ENCODE measurements at places on chromosomes 5 and 9. TPM values are rescaled to one million over a fixed set of nuclear protein-coding genes. Genes with fewer than 3 reads are reported as not detected.

Gene GHR
- not detected for total RNA-seq

Gene ZNF454
- total RNA-seq, result 2.6 TPM

DNA sequence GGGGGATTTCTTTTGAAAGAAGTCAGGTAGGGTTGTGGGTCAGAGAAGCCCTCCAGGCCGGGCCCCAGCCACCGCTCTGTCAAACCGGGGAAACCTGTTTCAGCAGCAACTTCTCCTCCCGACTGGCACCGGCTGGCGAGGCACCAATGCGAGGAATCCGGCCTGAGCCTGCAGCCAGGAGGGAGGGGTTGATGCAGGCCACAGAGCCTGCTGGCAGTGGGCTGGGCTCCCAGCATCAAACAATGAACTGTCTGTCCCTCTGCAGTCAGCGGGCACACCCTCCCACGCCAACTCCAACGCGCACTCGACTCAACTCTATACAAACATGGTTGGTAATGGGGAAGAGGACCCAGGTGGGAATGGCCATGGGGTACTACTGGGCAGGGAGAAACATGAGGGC, 12.1 kb downstream of the PCDH1 start:
- DNase-seq, result no peak

DNA sequence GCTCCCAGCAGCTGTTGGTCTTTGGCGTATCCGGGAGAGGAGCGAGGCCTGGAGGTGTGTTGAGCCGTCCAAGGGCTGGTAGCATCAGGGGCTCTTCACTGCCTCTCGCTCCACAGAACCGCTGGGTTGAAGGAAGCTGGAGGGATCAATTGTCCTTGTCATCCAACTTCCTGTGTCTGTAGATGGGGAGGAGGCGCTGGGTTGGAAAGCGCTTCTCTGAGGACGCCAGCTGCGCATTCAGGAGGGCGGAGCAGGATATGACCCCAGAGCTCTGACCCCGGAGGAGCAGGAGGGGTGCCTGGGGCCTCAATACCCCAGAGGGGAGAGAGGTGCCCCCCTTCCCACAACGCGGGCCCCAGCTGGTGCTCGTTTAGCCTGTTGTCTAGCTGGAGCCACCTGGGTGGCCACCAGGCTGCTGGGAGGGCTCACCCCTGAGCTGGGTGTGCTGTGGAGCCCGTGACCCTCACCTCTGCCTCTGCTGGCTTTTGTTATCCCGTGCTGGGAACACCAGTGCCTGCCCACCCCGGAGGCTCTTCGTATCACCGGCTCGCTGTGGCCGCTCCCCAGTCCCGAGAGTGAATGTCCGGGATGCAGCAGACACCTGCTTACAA, 2.0 kb upstream of the DBH start:
- DNase-seq, result no peak

Gene PCDHB2
- 22.4 TPM for total RNA-seq

Gene TAF11L10
- total RNA-seq, result not detected

- no peak for DNase-seq
These were observed 11.1 kb downstream of the CCNG1 start for GRCh38 chr5:163448491-163448890.

DNA sequence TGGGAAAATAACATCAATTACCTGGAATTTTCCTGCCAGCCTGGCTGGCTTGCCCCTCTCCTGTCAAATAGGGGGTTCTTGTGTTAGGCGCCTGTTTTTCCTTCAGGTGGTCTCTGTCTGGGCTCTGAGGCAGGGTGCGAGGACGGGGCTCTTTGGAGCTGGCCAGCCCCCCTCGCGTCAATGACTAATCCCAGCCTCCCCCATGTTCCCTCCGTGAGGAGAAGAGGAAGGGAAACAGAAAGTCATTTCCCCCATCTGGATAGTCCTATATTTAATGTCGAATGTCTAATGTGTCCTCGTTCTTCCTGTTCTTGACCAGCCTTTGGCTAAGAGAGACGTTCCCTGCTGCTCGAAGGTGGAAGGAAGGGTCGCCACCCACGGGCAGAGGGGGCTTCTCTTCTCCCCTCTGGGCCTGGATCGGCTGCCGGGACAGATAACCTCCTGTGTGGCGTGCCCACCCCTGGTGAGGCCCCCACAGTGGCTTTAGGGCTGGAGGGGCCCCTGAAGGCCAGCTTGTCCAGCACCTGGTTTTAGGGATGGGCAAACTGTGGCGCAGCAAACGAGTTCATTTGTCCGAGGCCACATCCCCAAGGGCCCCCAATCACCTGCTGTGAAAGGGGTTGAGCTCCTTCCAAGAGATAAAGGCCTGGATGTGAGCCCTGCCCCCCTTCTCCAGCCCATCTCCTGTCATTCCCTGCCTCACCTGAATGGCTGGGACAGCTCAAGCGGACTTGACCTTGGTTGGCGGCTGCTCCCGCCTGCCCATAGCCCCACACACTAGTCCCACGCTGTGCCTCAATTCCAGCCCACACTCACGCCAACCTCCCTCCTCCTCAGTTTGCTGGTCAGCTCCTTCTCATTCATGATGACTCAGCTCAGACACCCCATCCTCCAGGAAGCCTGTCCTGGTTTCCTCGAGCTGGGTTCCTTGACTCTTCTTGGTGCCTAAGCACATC, 35.9 kb upstream of the UNC5A start:
- DNase-seq, result peak; percentile 33
